ENCODE measurements at places on chromosomes 12 and 14.
A peak's percentile ranks its signal among the peaks of the same experiment; 100 is the strongest.

GRCh38 chr14:103871596-103872480 lies 24.5 kb upstream of the PPP1R13B start:
- DNase-seq = no peak

GRCh38 chr12:75809746-75810145 lies 221.8 kb downstream of the PHLDA1 start:
- no peak for DNase-seq

- DNase-seq = no peak
Measured at GRCh38 chr12:102570256-102570655, 89.9 kb upstream of the IGF1 start.

GRCh38 chr14:91009501-91010152 lies 50.8 kb downstream of the RPS6KA5 start:
- peak; percentile 97 for DNase-seq

DNA sequence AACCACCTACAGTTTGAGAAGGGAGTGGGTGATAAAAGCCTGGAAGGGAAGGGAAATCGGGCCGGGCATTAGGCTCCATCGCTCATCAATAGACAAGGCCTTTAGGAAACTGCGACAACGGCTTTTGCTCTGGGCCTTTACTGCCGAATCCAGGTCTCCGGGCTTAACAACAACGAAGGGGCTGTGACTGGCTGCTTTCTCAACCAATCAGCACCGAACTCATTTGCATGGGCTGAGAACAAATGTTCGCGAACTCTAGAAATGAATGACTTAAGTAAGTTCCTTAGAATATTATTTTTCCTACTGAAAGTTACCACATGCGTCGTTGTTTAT lies 261 bp upstream of the RNU7-1 start:
- DNase-seq = peak; percentile 83

DNA sequence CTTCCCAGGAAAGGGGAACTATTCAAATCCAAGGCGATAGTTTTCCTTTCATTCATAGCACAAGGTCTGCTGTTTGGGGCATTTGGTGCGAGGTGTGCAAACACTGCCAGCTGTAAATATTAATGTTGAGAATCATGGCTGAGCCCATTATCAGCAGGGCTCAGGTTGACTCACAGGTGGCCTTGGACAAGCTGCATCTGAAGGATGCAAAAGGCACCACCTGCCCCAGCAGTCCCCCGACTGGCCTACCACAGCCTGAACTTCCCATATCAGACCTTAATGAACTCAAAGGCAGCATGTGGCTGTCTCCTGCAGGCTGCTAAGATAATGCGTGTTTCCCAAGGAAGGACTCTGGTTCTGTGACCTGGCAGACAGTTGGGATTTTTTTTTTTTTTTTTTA lies 93.3 kb upstream of the MAP1LC3B2 start:
- DNase-seq = no peak

GRCh38 chr12:18551701-18552100 lies 186.1 kb downstream of the PLCZ1 start:
- no peak for DNase-seq

DNA sequence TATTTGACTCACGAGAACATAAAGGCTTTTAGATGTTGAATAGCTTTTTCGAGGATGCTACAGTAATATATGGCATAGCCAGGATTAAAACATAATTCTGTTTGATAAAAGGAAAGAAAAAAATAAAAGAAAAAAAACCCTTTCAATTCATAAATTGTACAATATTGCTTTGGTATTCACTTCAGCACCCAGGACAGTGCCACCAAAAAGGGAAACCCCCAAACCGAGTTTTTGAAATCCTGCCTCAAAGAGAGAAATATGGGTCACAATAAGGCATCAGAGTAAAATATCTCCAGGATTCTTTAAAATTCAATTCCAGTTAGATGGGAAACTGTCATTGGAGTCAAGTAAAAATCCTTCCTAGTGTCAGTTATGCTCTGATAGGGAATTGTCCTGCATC lies 551.2 kb upstream of the SEL1L start:
- peak; percentile 8 for DNase-seq

DNA sequence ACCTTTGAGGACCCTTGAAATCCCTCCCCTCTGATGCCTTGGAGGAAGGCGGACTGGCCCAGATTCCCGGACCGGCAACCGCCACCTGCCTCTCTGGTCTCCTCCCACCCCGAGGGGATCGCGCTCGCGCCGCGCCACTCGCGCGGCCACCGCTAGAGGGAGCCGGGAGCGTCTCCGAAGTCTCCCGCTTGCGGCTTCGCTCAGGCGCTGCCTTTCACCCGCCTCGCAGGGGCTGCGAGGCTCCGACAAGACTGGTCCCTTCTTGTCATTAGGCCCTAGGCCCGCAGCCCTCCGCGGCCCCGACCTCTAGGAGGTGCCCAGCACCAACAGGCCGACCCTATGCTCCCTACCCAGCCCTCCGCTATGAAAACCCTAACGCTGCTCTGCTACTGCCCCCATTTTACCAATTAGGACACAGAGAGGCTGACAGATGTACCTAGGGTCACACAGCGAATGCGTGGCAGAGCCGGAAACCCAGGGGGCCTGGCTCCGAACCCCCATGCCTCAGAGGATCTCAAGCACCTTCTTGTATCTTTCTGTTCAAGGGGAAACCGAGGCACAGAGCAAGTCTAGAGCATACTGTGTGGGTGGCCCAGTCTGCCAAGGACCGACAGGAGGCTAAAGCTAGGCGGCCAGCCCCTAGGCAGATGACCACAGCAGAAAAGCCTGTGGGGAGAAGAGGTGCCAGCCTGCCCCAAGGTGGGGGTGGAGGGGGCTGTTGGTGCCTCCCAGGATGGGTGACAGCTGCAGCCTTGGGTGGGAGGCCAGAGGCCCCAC lies 21.4 kb upstream of the VSX2 start:
- peak; percentile 60 for DNase-seq

DNA sequence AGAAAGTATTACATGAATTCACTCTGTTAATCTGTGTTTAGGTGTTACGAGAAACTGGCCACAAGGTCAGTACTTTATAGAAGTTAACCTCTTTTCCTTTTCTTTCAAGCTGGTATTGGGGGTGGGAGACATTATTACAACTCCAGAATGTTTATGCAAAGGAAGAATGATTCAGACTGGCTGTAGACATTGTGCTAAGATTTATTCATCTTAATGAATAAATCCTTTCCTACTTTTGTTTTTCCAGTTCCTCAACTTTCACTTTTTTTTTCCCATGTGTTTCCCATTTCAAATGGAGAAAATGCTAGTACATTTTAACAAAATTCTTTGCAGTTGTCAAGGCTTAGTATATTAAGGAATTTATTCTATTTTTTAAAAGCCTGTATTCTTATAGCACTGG lies 1.3 kb downstream of the OTOGL start:
- no peak for DNase-seq

- DNase-seq = no peak
Measured at GRCh38 chr14:74754157-74754556, 9.0 kb upstream of the YLPM1 start.

DNA sequence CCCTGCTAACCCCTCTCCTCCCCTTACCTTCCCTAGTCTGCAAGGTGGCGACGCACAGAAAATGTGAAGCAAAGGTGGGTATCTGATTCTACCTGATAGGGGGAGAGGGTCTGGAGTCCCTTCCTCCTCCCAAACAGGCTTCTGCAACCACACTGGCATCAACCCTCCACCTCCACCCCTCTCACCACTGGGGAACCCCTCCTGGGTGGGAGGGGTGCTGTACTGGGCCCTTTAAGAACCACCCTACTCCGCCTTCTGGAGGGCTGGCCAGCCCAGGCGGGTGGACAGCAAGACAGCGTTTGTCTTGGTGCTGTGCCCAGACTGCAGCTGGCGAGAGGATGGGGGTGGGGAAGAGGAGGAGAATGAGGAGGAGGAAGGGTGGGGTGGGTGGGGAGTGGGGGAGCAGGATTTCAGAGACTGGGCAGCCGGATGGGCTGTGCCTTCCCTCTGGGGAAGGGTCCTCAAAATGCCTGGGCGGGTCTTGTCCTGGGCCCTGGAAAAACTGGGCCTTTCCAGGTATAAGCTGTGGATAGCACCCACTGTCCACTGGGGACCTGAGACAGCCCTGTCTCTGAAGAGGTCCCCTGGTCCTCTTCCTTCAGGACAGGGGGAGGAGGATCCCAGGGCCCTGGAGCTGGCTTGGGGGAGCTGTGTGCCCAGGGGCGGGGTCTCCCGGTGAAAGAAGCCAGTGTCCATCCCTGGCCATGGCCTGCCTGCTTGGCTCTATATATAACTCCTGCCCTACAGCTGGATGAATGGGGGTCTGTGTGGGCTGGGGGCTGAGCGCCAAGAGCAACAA lies 2.8 kb downstream of the TNS2 start:
- no peak for DNase-seq

DNA sequence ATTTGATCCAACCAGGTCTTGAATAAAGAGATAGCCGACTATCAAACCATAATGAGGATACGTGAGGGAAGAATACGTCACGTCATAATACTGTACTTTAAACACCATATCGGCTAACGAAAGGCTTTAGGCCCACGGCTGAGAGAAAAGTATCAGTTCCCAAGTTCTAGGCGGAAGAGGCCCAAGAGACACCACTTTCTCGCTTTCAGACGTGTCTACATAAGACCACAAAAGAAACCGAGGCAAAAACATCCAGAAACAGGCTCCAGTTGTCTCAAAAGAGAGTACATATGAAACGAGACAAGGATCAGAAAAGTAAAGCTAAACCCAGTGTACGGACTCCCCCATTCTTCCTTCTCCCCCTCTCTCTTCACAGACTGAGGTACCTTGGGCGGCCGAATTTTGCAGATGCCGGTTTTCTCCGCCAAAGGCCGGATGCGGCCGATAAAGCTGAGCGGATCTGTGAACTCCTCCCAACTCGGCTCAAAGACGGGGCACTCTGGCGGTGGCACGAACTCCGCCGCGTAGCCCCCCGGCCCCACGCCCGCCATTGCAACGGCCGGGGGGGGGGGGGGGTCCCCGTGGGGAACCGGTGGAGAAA lies 479 bp downstream of the KDM5A start:
- DNase-seq = no peak

- DNase-seq = no peak
Measured at GRCh38 chr14:74569806-74570591, 42.0 kb downstream of the LTBP2 start.

DNA sequence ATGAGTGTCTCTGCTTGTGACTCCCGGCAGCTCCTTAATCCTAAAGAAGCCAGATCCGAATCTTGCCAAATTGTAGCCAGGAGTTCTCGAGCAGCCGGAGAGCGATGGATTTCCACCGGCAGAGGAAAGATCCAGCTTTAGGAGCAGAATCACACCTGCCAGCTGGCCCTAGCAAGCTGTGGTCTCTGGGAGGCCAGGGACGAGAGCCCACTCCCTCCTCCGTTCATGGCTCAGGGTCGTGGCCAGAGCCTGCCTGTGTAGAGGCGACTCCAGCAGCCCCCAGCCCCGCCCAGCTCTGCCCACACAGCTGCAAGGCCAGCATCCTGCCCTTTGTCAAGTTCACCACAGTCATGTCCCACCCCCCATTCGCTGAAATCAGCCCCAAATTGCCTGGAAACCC lies 121.0 kb downstream of the SCARB1 start:
- DNase-seq = no peak

All from Kasumi-1 (cell line).